ENCODE measurements at places on chromosomes 13 and 19. TPM values are rescaled to one million over a fixed set of nuclear protein-coding genes. Genes with fewer than 3 reads are reported as not detected.

Gene KLK2
- not detected for total RNA-seq

Gene MPV17L2
- 12.4 TPM for total RNA-seq

DNA sequence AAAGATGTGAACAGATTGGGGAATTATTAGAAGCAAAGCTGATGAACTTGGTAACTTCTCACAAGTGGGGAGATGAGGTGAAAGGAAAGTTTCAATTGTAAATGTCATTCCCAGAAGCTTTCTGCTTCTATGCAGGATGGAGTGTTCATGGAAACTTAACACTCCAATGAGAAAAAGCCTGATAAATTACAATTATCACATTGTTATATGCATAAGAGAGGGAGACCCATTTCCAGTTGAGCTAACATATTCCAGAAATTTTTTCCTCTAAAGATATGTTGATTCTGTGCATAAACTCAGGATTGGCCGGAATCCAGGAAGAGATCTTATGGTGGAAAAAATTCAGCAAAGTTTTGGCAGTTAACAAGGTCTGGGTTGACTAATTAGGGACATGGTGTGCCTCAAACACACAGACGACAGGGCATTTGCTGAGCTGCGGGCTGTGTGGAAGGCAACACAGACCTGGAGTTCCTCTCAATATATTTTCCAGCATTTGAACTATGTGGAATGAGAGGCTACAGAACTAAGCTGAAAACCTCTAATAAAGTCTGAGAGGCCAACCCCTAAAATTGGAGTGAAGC is 64.9 kb upstream of the FGF14 start:
- no peak for DNase-seq

DNA sequence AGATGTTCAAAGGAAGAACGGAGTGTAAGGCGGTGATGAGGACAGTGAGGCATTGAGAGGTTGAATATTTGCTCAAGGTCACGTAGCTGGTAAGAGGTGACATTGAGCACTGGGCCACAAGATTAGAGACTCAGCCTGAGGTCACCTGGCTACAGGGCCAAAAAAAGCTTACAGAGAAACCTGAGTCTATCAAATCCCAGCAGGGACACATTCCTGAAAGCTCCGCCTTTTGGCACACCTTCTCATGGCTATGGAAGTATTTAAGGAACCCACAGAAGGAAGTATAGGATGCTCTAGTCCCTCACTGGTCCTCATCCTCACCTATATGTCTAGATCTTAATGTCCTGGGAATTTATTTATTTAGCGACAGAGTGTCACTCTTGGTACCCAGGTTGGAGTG is 17.4 kb downstream of the ZNF586 start:
- DNase-seq, result no peak

DNA sequence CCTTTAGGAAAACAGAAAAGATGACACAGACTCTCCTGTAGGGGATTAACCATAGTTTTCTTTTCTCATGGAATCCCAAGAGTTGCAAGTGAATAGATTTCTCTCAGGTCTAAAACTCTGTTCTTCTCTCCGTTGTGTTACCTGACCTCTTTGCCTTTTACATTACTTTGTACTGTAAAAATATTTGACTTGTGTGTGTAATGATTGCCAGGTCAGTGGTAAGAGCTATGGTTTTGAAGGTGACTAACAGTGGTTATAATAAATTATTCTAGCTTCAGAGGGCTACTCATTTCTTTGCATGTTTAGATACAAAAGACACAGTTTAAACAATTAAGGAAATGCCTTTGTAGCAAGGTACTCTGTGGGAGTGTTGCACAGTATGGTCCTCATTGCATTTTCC is 23.0 kb upstream of the PSG2 start:
- DNase-seq, result no peak

- no peak for DNase-seq
These were observed 53.4 kb downstream of the KLF12 start for GRCh38 chr13:74080762-74081161.

- no peak for DNase-seq
These were observed 5.6 kb downstream of the LYL1 start for GRCh38 chr19:13097033-13097462.

Measured in hematopoietic multipotent progenitor cell (in vitro differentiated cells).